ENCODE measurements at places on chromosomes 7 and 10.

GRCh38 chr10:116590590-116591444, at the start of gene PNLIPRP1:
Gene PNLIPRP1, plus strand, starts transcription at chr10:116590959. Its CDS starts 171 bp downstream, at chr10:116591130.
- DNase-seq, result no peak

- no peak for DNase-seq
Observed at GRCh38 chr10:89591796-89592271, 53.2 kb downstream of the PANK1 start.

DNA sequence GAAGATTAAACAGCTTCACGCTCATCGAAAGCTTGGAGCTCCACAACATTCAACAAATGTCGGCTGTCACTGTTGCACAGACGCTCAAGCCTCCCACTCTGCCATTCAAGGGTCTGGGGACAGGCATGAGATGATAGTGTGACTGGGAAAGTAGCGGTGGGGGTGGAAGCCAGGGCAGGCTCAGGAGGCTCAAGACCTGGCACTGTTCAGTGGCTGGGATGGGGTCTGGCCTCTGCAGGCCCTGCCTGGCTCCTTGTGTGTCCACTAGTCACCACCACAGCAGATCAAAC, 13.5 kb upstream of the GTPBP4 start:
- no peak for DNase-seq

DNA sequence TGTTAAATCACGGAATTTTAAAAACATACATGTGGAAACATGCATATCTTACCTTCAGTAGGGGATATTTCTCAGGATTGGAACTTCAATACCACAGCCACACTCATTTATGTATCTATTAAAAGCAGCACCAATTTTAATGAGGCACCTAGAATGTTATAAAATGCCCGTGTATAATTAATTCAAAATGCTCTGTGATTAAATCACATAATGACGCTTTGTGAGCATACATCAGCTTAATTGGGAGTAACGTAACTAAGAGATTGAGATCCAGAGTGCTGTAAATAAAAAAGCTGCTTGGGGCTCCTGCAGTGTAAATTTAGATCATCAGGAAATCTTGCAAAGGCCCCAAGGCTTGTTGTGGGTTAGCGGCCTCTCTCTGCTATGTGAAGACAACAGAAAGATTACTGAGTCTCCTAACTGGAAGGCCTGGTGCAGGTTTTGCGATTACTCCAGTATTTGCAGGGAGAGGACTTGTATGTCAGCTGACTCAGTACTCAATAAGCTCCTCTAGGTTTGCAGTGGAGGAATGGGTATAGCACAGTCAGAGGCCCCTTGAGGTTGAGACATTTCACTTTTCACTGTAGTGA, 195.5 kb upstream of the PHYHIPL start:
- no peak for DNase-seq

GRCh38 chr10:63468947-63469346, 3.2 kb upstream of the JMJD1C start:
- DNase-seq, result no peak

GRCh38 chr10:51250278-51250920, 176.1 kb downstream of the PRKG1 start:
- DNase-seq, result no peak

DNA sequence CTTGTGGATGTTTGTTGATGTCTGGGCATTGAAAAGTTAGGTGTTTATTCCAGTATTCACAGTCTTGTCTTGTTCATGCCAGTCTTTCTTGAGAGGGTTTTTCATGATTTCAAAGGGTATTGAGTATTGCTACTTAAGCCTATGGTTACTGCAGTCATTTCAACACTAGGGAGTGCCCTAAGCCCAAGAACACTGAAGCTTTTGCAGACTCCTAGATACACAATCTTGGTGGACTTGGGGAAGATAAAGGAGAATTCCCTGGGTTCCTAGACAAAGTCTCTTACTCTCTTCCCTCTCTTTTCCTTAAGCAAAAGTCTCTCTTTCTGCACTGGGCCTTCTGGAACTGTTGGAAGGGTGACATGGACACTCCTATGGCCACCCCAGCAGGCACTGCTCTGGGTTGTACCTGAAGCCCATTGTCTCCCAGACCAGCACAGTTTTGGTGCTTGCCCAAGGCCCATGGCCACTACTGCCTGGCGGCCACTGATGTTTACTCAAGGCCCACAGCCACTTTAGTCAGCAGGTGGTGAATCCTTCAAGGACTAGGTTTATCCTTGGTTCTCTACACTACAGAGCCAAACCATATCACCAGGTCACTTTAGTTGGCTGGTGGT, 24.9 kb downstream of the SAMD9 start:
- DNase-seq, result no peak

DNA sequence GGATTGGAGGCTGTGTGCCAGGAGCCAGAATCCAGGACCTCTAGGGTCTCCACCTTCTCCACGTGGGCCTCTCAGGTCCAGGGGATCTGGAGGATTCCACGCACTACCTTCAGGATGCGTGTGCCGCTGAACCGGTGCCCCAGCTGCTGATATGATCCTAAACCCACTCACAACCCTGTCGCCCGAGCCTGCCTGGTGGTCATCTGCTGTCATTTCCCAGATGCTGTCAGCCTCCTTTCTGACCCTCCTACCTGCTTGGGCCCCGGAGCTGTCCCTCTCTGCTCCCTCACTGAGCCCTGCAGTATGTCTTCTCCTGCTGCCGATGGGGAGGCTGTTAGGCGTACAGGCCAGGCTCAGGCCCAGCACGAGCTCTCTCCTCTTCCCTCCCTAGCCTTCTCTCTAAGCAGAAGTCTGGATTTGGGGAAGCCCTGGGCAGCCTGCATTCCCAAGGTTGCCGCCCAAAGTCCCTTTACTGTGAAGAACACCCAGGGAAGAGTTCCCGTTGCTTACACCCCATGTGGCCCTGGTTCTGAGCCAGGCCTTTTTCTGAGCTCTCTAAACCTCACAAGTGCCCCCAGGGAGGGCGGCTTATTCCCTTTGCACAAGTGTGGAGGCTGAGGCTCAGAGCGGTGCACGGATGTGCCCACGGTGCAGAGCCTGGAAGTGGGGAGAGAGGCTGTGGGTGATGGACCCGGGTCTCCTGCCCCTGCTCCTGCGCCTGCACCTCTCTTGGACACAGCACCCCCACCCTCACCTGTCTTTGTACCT, 30.8 kb upstream of the ZNF488 start:
- no peak for DNase-seq

- DNase-seq, result no peak
Observed at GRCh38 chr7:110061387-110061786, 1029.5 kb upstream of the LRRN3 start.

DNA sequence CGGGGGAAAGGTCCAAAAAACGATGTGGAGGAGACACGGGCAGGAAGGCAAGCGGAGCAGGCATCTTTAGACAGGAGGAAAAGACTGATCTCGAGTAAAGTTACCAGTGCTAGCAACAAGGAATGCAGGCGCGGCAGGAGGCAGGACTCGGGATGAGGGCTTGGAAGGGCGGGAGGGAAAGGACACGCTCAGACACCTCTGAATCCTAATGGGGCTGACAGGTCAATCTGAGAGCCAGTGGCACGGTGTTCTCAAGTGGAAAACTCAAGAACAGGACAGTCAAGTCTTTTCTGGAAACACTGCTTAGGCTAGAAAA, 155.3 kb upstream of the COBL start:
- no peak for DNase-seq

GRCh38 chr7:69510114-69510513, 88.2 kb upstream of the AUTS2 start:
- DNase-seq, result no peak

DNA sequence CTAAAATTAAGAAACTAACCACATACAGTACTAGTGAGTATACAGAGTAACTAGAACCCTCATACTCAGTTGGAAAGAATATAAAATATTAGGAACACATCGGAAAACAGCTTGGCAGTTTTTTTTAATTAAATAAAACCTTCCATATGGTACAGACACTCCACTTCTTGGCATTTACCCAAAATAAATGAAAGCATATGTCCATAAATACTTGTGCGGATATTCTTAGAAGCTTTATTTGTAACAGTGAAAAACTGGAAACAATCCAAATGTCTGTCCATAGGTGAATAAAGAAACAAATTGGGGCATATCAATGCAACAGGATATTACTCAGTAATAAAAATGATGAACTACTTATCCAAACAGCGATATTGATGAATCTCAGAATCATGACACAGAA, 410.0 kb downstream of the HTR7 start:
- no peak for DNase-seq

- DNase-seq, result no peak
Observed at GRCh38 chr10:132036153-132036886, 29.4 kb upstream of the JAKMIP3 start.

- DNase-seq, result no peak
Observed at GRCh38 chr10:3773460-3774017, 11.5 kb downstream of the KLF6 start.

DNA sequence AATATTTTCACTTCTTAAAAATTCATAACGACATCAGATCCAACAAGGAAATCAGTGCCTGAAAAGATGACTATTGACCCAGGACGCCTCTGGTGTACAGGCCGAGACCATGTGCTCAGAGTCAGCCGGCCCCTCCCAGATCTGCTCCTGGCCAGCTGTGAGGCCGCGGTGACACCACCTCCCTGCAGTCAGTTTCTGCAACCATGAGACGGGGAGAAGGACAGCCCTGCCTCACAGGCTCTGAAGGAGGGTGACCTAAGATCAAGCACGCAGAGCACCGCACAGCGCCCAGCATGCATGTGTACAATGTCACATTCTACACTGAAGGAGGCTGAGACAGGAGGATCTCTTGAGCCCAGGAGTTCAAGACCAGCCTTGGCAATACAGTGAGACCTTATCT, 2.6 kb upstream of the GPER1 start:
- DNase-seq, result no peak

DNA sequence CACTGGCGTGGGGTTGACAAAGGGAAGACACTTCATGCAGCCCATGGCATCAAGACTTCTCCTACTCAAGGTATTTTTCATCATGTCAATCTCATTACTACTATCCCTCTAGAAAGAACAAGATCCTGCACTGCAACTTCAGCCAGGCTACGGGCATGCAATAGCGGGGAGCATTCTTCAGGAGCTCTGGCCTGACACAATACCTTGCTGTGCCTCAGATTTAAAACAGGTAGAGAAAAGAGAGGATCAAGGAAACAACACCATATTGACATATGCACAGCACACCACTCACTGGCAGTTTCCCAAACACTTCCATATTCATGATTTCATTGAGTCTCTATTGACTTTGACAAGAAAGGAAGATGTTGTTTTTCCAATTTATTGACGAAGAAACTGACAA, 51.5 kb downstream of the DOCK4 start:
- no peak for DNase-seq

DNA sequence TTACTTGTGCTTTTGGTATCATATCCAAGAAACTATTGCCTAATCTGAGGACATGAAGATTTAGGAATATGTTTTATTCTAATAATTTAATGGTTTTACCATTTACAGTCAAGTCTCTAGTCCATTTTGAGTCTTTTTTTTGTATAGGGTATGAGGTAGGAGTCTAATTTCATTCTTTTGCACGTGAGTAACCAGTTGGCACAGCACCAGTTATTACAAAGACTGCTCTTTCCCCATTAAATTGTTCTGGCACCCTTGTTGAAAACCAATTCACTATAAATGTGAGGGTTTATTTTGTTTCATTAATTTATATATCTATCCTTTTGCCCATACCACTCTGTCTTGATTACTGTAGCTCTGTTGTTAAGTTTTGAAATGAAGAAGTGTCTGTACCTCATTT, 381.6 kb downstream of the SUGCT start:
- DNase-seq, result no peak

- DNase-seq, result no peak
Observed at GRCh38 chr10:77566914-77567566, 70.6 kb downstream of the KCNMA1 start.

DNA sequence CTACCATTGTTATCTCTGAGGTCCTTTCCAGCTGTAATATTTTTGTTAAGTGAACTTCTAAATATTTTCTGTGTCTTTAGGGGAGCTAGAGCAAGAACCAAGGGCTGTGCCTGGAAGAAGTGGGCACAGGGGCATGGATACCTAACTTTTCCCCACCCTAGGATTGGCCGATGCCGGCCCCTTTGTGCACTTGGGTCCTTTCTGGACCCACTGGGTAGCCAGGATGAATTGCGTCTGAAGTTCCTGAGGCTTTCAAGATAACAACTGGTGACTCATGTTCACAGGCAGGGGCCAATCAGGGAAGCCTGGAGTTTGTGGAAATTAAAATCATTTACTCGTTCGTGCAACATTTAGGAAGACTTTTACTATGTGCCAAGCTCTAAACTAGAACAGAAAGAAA, 758 bp downstream of the DPCD start:
- DNase-seq, result no peak

DNA sequence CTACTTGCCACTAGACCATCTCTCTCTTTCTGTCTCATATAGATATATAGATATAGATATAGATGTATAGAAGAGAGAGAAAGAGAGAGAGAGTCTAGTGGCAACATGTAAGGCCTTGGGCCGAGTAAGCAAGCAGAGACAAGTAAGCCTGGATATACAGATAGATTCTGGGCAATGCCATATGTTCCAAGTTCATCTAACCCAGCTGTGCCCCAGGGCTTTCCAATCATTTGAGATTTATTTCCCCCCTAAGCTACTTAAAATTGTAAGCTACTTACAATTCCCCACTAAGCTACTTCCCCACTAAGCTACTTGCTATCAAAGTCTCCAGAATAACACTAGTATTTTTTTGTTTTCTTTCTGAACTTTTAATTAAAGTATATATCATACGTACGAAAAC, 1094.1 kb downstream of the DNAJB9 start:
- no peak for DNase-seq

Measured in NCI-H1048 (cell line).